Mesenteric fat pad (tissue), 1 donor: ENCODE measurements at places on chromosomes 4 and X.

DNA sequence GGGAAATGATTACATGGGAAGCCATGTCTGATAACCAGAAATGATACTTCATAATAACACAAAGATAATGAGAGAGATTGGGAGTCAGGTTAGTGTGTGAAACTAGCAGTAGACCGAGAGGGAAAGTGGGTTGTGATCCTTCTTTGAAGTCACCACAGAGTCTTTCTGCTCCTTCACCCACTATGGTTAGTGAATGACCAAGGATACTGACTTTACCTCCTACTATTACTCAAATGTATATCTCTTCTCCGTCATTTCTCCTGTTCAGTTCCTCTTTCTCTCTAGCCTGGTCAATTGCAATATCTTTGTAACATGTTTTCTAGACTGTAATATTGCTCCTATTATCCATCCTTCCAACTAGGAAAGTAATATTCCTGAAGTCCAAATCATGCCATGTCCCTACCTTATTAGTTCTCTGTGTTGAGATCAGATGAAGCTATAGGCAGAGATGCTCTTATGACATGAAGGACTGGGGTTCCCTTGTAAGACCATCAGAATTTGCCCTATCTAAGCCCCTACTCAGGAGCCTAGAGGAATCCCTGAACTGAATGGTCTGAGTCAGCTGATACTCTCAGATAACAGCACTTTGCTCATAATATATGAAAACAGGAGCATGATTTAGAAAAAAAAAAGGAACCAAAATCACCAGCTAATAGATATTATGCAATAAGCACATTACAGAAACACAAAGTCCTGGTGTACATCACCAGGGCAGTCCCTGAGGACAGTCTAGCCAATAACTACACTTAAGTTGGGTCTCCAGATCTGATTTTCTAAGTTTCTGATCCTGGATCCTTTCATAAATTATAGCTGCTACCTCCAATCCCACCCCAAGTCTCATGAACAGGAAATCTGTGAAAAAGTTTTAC is 81.2 kb downstream of the SHROOM3 start:
- no peak for DNase-seq

DNA sequence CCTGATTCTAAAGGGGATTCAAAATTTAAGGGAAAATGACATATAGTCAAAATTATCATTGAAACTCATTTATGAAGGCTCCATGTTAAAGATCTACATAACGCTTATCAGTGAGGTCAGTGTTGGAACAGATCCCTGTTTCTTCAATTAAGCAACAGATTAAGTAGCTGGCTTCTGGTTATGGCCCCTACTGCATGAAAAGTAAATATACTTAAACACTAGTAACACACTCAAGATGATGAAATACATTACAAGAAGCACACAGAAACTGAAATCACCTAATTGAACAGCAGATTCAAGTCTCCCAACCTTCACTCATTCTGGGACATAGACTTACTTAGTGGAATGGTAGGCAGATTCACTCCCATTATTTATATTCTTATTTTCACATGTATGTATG is 51.6 kb upstream of the SLC16A2 start:
- DNase-seq, result no peak

DNA sequence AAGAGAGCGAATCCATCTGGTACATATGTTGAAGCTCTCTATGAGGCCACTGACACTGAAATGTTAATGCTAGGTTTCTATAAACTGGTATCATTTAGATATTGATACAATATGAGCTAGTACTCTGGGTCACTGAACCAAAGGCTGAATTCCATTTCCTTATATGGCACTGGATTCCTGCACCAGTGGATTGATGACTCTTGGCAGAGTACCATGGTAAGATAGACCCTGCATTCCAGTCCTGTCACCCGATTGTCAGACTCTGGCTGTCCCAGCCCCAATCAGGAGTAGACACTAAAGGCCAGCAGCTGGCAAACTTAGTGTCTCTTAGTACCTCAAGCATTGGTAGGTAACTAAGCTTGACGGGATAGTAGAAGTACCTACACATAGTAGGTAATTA is 44.0 kb upstream of the EOLA2 start:
- no peak for DNase-seq

DNA sequence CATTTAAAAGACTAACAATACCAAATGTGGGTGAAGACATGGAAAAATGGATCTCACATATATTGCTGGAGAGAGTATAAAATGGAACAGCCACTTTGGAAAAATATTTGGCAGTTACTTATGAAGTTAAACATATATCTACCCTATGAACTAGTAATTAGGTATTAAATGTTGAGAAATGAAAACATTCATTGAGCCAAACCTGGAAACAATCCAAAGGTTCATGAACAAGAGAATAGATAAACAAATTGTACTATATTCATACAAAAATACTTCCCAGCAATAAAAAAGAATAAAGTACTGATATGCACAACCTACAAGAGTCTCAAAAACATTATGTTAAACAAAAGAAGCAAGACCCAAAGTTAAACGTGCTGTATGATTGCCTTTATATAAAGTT is 4.0 kb upstream of the EGF start:
- DNase-seq, result no peak

DNA sequence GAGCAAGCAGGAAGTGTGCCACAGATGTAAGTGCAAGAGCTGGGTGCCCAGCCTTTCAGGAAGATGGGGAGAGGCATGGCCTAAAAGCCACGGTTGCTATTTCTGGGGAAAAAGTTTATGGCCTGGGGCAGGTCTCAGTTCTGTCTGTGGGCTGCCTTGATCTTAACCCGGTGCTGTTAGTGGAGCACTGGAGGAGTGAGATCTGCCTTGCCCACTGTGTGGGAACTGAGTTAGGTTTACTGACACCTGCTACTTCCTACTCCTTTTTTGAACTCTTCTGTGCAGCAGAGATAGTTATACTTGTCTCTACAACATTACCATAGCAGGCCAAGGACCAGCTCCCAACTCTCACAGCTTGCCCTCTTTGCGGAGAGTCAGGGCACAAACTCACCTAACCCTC is 76.5 kb downstream of the ITM2A start:
- DNase-seq, result no peak

DNA sequence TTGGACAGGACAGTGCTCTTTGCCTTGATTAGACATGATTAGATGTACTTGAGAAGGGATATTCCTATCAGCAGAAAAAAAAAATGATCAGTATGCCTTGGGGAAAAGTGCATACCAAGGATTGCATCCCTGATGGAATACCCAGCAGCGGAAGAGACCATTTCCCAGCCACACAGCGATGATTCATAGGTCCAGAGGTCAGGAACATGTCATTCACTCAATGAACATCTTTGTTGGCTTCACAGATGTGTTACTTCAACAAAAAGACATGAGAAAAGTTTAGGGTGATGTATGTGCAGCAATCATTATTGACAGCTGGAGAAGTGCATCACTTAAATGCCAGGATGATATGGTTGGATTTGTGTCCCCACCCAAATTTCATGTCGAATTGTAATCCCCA is 293.5 kb downstream of the ZNF674 start:
- no peak for DNase-seq

GRCh38 chr4:37573566-37573965 is 112.6 kb downstream of the RELL1 start:
- no peak for DNase-seq

- DNase-seq, result no peak
Measured at GRCh38 chrX:39472161-39472560, 625.6 kb downstream of the BCOR start.

DNA sequence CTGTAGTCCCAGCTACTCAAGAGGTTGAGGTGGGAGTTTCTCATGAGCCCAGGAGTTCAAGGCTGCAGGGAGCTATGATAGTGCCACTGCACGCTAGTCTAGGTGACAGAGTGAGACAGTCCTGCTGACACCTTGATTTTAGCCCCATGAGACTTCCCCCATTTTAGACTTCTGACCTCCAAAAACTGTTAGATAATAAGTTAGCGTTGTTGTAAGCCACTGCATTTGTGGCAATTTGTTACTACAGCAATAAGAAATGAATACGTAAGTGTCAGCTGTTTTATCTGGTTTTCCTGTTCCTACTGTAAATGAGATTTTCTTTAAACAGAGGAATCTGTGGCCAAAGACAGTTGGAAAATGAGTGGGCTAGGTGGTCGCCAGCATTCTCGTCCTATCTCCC is 83.9 kb downstream of the ARHGAP10 start:
- no peak for DNase-seq

DNA sequence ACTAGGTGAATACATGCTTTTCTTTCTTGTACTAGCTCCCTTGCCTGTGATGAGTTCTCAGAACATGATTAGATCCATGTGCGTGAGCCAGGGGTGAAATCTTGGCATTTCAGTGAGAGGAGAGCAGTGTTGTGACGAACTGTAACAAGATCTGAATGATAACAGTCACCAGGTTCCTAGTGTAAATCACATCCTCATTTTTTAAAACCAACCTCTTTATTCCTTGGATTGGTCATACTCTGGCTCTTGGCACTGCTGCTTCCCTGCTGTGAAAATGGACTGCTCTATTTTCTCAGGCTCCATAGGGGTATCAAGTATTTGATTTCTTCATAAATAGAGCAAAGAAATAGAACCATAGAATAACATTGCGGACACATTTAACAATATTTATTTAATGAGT is 206.3 kb downstream of the SLC4A4 start:
- no peak for DNase-seq

DNA sequence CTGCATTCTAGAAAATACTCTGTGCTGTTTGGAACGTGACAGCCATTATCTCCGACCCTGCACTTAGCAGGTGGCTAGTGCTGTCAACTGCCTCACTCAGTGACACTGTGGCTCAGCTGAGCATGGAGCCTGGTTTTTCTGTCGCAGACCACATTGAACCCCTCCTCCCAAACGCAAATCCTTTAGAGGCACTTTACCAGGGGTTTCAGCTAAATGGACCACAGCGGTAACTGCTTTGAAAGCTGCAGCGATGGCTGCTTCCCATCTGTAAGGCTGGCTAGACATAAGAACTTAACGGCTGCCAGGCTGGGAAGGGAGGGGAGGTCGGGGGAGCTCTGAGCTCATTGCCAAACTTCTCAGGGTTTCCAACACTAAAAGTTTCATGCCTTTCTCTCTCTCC is 8.1 kb downstream of the SLC34A2 start:
- DNase-seq, result peak; percentile 37

DNA sequence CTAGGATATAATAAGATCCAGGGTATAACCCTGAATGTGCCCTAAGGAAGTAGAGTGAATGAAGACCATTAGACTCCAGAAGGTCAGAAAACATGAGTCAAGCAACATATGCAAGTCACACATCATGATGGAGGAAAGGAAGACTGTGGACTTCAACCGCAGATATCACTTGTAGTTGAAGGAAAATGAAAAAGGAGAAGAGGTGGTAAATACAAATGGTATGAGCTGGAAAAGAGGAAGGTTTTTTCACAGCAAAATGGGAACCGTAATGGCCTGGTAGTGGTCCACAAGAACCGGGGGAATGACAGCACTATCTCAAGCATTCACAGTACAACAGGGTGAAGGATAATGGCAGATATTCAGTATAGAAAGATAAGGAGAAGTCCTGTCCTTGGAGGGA is 5.2 kb upstream of the SCFD2 start:
- DNase-seq, result no peak

GRCh38 chr4:95835672-95836071 is 4.2 kb upstream of the PDHA2 start:
- no peak for DNase-seq

DNA sequence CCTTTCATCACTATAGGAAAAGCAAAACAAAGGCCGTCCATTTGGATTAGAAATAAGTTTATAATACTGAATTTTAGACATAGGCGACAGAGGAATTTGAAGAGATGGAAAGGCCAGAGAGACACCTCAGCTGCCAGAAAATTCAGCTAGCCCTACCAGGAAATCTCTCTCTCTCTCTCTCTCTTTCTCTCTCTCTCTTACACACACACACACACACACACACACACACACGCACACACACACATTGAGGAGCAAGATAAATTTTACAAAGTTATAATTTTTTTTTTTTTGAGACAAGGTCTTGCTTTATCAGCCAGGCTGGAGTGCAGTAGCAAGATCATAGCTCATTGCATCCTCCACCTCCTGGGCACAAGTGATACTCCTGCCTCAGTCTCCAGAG is 1.4 kb downstream of the XK start:
- DNase-seq, result no peak

GRCh38 chr4:88008122-88008742 is 797 bp downstream of the PKD2 start:
- no peak for DNase-seq

DNA sequence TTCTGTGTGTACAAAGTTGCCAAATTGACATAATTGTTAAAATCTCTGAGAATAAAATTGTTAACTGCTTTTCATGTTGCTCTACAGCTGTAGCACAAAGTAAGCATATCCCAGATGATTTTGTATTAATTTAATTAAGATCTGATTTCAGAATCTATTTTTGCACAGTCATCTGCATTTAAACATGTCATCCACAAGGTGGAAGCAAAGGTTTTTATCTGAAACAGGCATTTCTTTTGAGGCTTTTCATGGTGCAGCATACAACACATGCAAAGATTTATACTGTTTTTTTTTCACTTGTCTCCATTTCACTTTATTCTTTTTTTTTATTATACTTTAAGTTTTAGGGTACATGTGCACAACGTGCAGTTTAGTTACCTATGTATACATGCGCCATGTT is 51.2 kb downstream of the GC start:
- DNase-seq, result no peak

DNA sequence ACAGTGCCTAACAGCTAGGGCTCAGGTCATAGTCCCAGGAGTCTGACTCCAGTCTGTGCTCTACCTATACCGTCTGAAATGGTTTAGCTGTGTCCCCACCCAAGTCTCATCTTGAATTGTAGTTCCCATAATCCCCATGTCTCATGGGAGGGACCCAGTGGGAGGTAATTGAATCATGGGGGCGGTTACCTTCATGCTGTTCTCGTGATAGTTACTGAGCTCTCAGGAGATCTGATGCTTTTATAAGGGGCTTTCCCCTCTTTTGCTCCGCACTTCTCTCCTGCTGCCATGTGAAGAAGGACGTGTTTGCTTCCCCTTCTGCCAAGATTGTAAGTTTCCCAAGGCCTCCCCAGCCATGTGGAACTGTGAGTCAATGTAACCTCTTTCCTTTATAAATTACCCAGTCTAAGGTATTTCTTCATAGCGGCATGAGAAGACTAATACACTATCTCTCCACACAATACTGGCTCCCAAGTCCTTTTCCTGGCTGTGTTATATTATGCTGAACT is 110.8 kb downstream of the AFAP1 start:
- DNase-seq, result no peak

GRCh38 chrX:96576368-96576767 is 108.3 kb upstream of the DIAPH2 start:
- no peak for DNase-seq

GRCh38 chr4:130395871-130396270 is 1299.9 kb downstream of the C4orf33 start:
- no peak for DNase-seq

- no peak for DNase-seq
Measured at GRCh38 chr4:152719801-152720556, 40.2 kb upstream of the TMEM154 start.
